ENCODE measurements at places on chromosomes 12 and 14. TPM values are rescaled to one million over a fixed set of nuclear protein-coding genes. Genes with fewer than 3 reads are reported as not detected.

Gene PPP1R36
- total RNA-seq = 1.0 TPM

Gene KANSL2
- 20.6 TPM for total RNA-seq

Gene C14orf132
- total RNA-seq = 3.0 TPM

Gene TMEM229B
- total RNA-seq = 0.69 TPM

Gene RPL10L
- total RNA-seq = not detected

Gene SCNN1A
- total RNA-seq = 0.43 TPM

Gene TPH2
- not detected for total RNA-seq

Gene GPR68
- 0.47 TPM for total RNA-seq

- H3K4me3 ChIP-seq = peak overlapping the region; percentile 57
- no peak for DNase-seq
- H3K27ac ChIP-seq = no peak overlapping the region
- peaks cover 6% of the 10 kb centered on the region for H3K27me3 ChIP-seq
- peaks cover 6% of the 10 kb centered on the region for H3K4me1 ChIP-seq
- H3K36me3 ChIP-seq = no peaks in the 10 kb centered on the region
These were observed 754 bp downstream of the KRT18 start for GRCh38 chr12:52949413-52950331.

DNA sequence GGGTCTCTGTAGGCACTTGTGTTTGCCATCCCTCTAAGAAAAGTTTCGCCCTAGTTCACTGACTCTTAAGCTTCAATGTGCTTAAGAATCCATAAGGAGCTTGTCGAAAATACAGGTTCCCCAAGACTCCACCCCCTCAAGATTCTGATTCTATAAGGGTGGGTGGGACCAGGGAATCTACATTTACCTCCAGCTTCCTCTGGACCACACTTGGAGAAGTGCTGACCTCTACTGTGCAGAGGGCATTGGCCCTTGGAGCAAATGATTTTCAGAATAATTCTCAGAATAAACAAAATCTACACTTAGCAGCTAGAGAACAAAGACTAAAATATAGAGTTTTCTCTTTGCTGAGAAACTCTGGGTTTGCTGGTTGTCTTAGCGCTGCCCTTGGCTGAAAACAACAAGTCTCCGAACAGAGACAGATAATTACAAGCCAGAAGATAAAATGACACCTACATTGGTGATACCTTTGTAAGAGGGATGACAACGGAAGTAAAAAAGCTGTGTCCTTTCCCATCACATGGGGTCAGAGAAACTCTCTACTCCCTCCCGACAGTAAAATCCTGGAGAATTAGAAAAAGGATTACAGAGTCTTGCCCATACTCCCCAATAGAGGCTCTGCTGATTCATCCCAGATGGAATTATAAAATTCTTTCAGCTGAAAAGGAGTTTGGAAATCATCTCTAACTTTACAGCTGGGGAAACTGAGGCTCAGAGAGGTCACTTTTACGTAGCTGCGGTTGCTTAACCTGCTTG lies 4.8 kb downstream of the TGFB3 start:
- H3K27me3 ChIP-seq = no peaks in the 10 kb centered on the region
- H3K27ac ChIP-seq = no peak overlapping the region
- H3K36me3 ChIP-seq = no peaks in the 10 kb centered on the region
- DNase-seq = no peak

DNA sequence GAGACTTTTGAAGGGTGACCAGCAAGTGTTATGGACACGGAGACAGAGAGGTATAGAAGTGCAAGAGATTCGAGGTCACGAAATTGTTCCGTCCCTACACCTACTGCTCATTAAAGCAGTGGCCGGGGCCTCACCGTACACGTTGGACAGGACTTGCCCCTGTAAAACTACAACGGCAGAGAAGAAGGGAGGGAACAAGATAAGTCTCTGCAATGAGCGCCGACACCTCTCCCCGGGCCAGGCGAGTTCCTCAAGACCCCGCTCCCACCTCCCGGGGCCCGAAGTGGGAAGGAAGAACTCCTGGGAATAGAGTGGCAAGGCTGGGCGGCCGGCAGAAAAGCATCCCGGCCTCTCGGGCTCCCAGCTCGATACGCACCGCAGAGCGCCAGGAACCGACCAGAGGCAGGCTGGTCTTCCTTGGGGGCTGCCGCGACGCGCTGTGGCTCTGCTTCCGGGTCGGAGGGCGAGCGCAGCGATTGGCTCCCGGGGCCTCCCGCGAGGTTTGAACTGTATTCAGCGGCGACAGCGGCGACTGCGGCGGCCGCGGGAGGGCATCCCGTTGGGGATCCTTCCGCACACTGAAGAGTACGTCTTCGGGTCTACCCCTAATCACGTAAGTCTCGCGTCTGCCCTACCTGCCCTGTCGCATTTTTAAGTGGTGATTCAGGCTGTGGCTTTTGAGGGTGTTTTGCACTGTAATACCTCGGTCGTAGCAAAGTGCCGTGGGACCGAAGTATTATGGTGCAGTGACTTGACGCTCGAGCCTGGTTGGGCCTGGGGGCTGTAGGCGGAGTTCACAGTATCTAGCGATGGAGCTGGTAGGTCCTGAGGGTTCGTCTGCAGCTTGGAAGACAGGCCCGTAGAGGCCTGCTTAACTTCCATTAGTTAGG lies at the start of the genes NUP37 and PARPBP:
NUP37 (minus strand) TSS at position 441 of the 890 bp plus-strand sequence. CDS start 1,596 bp downstream, outside the sequence.
PARPBP (plus strand) TSS at position 510 of the 890 bp plus-strand sequence. CDS start 3,706 bp downstream, outside the sequence.
- peak within 1 kb of the TSS; percentile 63 for H3K27ac ChIP-seq
- peaks cover 35% of the 10 kb centered on the region for H3K36me3 ChIP-seq
- peak; percentile 95 for DNase-seq
- peaks cover 18% of the 10 kb centered on the region for H3K4me1 ChIP-seq
- H3K4me3 ChIP-seq = peak within 1 kb of the TSS; percentile 85

DNA sequence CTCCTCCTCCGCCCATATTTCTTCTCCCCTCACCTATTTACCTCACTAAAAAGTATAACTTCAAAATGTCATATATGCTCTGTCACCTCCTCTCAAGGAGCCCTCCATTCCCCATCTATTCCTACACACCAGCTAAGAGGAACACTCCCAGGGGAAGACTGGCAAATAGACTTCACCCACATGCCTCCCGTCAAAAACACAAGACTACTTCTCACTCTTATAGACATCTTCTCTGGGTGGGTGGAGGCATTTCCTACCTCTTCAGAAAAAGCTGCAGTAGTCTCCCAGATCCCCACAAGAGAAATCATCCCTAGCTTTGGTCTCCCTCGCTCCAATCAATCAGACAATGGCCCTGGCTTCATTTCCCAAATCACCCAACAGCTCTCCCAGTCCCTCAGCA lies 66.2 kb downstream of the MOK start:
- H3K27ac ChIP-seq = no peak overlapping the region
- H3K4me1 ChIP-seq = no peaks in the 10 kb centered on the region
- no peaks in the 10 kb centered on the region for H3K27me3 ChIP-seq

GRCh38 chr12:53505086-53505485 lies 2.2 kb downstream of the NPFF start:
- no peak overlapping the region for H3K4me3 ChIP-seq
- H3K4me1 ChIP-seq = peaks cover 25% of the 10 kb centered on the region
- H3K27ac ChIP-seq = no peak overlapping the region

GRCh38 chr14:68596701-68597100 lies 196.2 kb downstream of the ZFP36L1 start:
- no peak overlapping the region for H3K4me3 ChIP-seq
- no peaks in the 10 kb centered on the region for H3K36me3 ChIP-seq
- peaks cover 18% of the 10 kb centered on the region for H3K4me1 ChIP-seq
- H3K27ac ChIP-seq = no peak overlapping the region
- H3K27me3 ChIP-seq = no peaks in the 10 kb centered on the region

DNA sequence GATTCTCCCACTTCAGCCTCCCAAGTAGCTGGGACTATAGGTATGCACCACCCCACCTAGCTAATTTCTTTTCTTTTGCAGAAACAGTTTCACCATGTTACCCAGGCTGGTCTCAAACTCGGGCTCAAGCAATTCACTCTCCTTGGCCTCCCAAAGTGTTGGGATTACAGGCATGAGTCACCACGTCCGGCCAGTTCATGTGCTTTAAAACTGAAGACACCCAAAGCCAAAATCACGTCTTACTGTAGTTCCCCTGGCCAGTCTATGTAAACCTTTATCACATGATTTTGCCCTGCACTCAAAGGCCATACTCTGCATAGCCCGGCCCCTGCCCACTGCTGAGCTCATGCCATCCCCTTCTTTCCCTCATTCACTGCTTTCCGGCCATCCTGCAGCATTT lies 4.5 kb downstream of the ALKBH2 start:
- H3K27ac ChIP-seq = no peak overlapping the region
- H3K27me3 ChIP-seq = no peaks in the 10 kb centered on the region
- no peak overlapping the region for H3K4me3 ChIP-seq
- H3K4me1 ChIP-seq = peaks cover 15% of the 10 kb centered on the region
- no peak for DNase-seq

GRCh38 chr12:19434538-19434937 lies 4.8 kb upstream of the AEBP2 start:
- no peaks in the 10 kb centered on the region for H3K27me3 ChIP-seq
- H3K36me3 ChIP-seq = no peaks in the 10 kb centered on the region
- H3K27ac ChIP-seq = no peak overlapping the region
- no peak for DNase-seq
- no peaks in the 10 kb centered on the region for H3K4me1 ChIP-seq

DNA sequence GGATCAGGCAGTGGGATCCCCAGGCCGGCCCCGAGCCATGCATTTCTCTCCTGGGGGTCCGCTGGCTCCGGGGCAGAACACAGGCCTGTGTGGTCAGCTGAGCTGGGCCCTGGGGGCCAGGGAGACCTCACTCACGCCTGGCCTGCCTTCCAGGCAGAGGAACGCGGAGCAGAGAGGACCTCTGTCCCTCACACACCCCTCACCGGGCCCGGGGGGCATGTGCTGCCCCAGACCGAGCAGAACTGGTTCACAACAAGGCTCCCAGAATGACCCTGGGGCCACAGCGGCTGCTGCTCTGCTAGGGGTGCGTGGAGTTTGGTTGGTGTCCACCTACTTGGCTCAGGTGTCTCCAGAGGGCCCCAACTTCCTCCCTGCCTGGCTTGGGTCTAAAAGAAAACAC lies 33.0 kb upstream of the RFLNA start:
- peaks cover 12% of the 10 kb centered on the region for H3K27me3 ChIP-seq
- no peak for DNase-seq
- H3K4me1 ChIP-seq = no peaks in the 10 kb centered on the region
- no peak overlapping the region for H3K4me3 ChIP-seq
- H3K27ac ChIP-seq = no peak overlapping the region

GRCh38 chr14:101150039-101150610 lies 246.6 kb upstream of the RTL1 start:
- no peak for DNase-seq
- H3K27me3 ChIP-seq = no peaks in the 10 kb centered on the region
- H3K27ac ChIP-seq = no peak overlapping the region
- no peaks in the 10 kb centered on the region for H3K4me1 ChIP-seq
- no peak overlapping the region for H3K4me3 ChIP-seq
- H3K36me3 ChIP-seq = no peaks in the 10 kb centered on the region

- no peaks in the 10 kb centered on the region for H3K36me3 ChIP-seq
These were observed 29.4 kb upstream of the PLEKHG3 start for GRCh38 chr14:64674829-64675228.

DNA sequence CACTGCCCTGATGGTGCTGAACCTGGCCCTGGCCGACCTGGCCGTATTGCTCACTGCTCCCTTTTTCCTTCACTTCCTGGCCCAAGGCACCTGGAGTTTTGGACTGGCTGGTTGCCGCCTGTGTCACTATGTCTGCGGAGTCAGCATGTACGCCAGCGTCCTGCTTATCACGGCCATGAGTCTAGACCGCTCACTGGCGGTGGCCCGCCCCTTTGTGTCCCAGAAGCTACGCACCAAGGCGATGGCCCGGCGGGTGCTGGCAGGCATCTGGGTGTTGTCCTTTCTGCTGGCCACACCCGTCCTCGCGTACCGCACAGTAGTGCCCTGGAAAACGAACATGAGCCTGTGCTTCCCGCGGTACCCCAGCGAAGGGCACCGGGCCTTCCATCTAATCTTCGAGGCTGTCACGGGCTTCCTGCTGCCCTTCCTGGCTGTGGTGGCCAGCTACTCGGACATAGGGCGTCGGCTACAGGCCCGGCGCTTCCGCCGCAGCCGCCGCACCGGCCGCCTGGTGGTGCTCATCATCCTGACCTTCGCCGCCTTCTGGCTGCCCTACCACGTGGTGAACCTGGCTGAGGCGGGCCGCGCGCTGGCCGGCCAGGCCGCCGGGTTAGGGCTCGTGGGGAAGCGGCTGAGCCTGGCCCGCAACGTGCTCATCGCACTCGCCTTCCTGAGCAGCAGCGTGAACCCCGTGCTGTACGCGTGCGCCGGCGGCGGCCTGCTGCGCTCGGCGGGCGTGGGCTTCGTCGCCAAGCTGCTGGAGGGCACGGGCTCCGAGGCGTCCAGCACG lies 4.7 kb downstream of the LTB4R start:
- DNase-seq = peak; percentile 63
- peaks cover 9% of the 10 kb centered on the region for H3K36me3 ChIP-seq
- H3K27me3 ChIP-seq = peaks cover 27% of the 10 kb centered on the region
- H3K4me1 ChIP-seq = peaks cover 25% of the 10 kb centered on the region

GRCh38 chr12:38847247-38847646 lies 58.1 kb downstream of the CPNE8 start:
- no peaks in the 10 kb centered on the region for H3K27me3 ChIP-seq
- H3K4me3 ChIP-seq = no peak overlapping the region
- H3K36me3 ChIP-seq = no peaks in the 10 kb centered on the region
- DNase-seq = no peak
- no peak overlapping the region for H3K27ac ChIP-seq
- H3K4me1 ChIP-seq = peaks cover 14% of the 10 kb centered on the region

- no peaks in the 10 kb centered on the region for H3K4me1 ChIP-seq
- DNase-seq = no peak
- H3K27ac ChIP-seq = no peak overlapping the region
- no peak overlapping the region for H3K4me3 ChIP-seq
- no peaks in the 10 kb centered on the region for H3K27me3 ChIP-seq
These were observed 192.0 kb downstream of the CHST11 start for GRCh38 chr12:104648756-104649155.

DNA sequence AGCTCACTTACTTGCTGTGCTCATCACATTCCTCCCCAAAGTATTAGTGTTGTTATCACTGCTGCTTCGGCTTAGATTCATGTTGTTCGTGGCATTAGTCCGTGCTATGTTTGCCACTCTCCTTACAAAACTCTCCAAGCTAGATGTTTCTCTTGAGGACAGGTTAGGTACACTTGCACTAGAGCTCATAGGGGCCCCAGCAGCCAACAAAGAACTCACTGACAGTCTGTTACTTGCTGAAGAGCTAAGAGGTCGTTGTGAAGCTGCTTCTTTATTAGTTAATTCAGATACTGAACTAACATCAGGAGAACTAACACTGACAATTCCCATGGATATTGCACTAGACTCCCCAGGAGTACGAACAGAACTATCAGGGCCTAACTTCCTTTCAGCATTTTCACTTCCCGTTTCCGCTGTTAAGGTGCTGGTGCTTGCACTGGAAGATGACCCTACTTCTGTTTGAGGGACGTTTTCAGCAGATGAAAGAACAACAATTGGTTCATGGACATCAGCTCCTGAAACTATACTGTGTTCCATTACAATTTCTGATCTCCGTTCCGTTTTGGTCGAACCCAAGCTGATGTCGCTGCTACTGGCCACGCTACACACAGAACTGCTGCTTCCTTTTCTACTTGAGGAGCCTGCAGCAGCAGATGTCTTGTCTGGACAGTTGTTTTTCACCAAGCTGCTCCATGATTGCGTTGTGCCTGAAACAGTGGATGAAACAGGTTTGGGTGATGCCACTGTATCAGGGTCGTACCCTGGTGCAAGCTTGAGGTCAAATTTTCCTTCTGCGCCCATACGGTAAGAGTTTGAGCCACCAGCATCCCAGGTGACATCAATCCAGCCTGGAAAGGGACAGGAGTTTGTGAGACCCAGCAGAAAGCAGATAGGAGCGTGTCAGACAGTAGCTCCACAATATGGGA lies 78.7 kb downstream of the HECTD1 start:
- no peak overlapping the region for H3K4me3 ChIP-seq
- no peak overlapping the region for H3K27ac ChIP-seq
- H3K27me3 ChIP-seq = no peaks in the 10 kb centered on the region
- no peak for DNase-seq

- no peaks in the 10 kb centered on the region for H3K27me3 ChIP-seq
- no peak overlapping the region for H3K27ac ChIP-seq
- no peak for DNase-seq
- no peaks in the 10 kb centered on the region for H3K36me3 ChIP-seq
- peaks cover 12% of the 10 kb centered on the region for H3K4me1 ChIP-seq
These were observed 3.5 kb downstream of the STXBP6 start for GRCh38 chr14:25046301-25046943.
